ENCODE measurements at places on chromosomes 7 and 10.
A peak's percentile ranks its signal among the peaks of the same experiment; 100 is the strongest.

- no peak for DNase-seq
Observed at GRCh38 chr7:40808378-40808942, 673.7 kb downstream of the SUGCT start.

DNA sequence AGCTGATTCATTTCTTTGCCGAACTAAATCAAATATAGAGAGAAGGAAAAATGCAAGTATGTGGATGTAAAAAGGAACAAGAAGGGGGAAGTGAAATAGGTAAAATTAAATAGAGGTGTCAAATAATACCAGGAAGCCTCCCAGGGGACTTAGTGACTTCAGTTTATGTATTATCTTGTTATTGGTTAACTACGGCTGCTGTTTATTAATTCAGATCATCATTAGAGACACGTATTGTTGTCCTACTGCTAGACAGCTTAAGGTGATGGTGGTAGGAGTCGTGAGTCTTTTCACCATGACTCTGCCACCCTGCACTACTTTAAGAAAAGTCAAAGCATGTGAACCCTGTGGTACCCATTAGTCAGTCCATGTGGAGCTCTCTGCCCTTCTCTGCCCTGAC, 289.1 kb downstream of the PRKG1 start:
- DNase-seq, result no peak

DNA sequence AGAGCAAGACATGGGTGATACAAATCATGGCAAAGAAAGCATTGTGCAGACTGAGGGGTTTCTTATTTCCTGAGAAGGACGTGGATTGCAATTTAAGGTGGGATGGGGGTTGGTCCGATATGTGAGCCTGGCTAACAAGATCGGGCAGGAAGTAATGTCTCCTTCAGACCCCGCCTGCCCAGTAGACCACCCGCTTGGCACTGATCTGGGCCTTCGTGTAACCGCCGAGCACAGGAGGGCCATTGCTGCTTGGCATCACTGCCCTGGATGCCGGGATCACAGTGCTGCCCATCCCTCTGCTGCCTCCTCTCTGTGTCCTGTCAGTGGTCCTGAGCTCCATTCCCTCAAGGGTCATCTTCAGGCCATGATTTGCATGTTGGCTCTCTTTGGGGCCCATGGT, 214.6 kb upstream of the ZNF32 start:
- DNase-seq, result no peak

DNA sequence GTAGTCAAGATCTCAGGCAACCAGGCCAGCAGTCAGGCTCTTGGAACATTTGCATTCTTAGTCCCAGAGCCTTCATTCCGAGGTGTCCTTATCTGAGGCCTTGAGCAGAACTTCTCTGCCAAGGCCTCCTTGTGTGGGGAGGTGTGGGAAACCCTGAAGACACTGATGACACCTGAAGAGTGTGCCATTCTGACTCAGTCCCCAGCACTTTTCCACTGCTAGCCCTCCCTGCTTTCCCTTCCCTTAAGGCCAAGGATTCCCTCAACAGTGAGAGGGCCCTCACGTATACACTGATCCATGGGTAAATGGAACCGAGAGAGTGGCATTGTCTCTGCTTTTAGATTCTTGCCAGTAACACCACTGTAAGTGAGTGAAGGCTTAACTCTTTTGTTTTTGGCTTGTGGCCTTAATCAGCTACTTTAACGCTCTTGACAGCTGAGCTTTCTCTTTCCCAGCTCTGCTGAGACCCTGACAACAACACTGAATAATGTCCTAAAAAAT, 30.3 kb downstream of the TRDMT1 start:
- no peak for DNase-seq

- DNase-seq, result no peak
Observed at GRCh38 chr7:117764031-117764430, 109.2 kb downstream of the CTTNBP2 start.

DNA sequence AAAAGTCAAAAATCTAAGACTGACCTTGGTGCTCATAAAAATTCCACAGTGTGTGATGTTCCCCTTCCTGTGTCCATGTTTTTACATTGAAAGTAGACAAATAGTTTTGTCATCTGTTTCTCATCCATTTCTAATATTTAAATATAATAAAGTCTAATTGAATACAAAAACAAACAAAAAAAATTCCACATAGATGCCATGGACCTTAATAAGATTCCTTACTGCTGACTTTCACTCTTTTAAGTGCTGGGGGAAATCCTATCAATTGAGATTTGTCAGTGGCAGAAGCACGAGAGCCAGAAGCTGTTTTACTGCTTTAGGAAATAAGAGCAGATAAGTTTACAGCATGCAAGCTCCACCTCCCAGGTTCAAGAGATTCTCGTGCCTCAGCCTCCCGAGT, 310.0 kb downstream of the ABCA13 start:
- no peak for DNase-seq

DNA sequence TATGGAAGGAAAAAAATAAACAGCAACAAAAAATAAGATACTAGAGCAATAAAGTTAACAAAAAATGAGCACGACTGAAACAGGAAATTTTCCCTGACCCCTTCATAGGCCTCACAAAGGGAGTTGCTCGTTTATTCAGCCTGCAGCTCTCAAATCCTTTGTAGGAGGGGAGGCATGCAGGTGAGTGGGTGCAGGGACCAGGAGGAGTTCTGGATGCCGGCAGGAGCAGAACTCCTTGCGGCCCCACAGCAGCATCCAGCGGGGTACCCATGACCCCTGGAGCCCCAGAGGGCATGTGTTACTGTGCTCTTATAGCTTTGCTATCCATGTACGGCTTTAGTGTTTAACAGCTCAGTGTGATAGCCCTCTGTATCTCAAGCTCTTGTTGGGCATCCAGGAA, 5.8 kb downstream of the TAS2R39 start:
- no peak for DNase-seq

- DNase-seq, result peak; percentile 17
Observed at GRCh38 chr7:65840446-65840845, 32.4 kb upstream of the VKORC1L1 start.

DNA sequence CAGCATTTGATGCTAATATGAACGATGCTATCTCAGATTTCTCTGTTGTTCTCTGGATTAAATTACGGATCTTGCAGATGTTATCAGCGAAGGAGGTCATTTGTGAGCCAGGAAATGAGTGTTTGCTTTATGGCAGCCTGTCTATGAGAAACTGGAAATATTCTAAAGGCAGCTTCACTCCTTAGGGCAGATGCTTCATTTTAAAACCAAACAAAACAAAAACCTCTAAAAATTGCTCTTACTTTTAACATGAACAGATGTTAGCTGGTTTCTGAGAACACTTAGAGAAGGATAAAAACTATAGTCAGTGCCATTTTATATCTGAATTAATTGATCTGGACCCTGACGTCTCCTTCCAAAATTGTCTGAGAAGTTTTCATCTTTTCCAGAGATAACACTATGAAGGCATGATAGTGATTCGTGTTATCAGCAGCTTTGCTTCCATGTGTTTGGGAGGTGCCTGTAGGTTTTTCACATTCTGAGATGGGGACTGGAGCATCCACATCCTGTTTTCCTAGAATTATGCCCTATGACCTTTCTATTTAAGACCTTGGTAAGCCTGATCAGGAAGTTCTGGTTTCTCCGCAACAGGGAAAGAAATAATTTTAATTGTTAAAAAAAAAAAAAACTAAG, 53.1 kb downstream of the CPED1 start:
- no peak for DNase-seq

DNA sequence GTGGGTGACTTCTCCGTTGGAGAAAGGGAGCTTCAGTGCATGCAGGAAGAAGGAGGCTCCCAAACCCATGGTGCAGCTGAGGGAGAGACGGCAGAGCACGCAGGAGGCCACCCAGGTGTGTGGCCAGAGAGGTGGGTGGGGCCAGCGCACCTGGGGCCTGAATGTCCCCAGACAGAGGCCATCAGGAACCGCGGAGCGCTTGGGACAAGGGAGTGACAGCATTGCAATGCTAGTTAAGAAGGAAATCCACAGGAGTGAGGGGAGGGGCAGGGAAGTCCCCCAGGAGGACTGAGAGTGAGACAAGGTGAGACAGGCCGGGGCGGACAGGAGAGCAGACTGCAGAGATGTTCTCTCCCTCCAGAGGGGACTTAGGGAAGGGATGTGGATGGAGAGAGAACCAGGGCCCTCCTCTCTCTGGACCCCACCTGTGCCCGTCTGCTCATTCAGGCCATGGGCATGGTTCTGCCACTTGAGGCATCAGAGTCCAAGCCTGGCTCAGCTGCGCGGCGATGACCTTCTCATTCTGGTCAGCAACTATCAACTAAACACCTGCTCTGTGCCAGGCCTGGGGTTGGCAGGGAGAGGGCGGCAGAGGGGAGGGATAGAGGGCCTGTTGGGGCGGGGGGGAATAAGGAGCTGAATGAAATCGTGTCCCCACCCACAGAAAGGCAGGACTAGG, 69.4 kb upstream of the COL13A1 start:
- no peak for DNase-seq

GRCh38 chr7:130641497-130641896, 27.1 kb downstream of the COPG2 start:
- no peak for DNase-seq

GRCh38 chr10:112359606-112360307, 14.2 kb upstream of the ACSL5 start:
- no peak for DNase-seq

GRCh38 chr7:75064801-75065200, 8.8 kb downstream of the RCC1L start:
- no peak for DNase-seq

GRCh38 chr10:33295851-33296250, 38.6 kb downstream of the NRP1 start:
- no peak for DNase-seq

DNA sequence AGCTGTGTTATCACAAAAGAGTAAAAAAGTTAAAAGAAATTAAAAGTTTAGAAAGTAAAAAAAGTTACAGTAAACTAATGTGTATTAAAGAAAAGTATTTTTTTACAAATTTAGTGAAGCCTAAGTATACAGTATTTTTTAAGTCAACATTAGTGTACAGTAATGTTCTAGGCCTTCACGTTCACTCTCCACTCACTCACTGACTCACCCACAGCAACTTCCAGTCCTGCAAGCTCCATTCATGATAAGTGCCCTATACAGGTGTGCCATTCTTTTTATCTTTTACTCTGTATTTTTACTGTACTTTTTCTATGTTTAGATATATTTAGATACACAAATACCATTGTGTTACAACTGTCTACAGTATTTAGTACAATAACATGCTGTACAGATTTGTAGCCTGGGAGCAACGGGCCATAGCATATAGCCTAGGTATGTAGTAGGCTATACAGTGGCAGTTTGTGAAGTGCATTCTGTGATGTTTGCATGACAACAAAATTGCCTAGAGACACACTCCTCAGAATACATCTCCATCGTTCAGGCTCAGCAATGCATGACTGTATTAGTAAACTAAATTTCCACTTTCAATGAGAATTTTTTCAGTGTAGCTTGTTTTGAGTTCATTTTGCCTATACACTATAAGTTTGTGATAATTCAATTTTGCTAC, 539.9 kb upstream of the C7orf33 start:
- no peak for DNase-seq

All from iPS-NIHi11 (cell line).